Thoracic aorta (tissue), 2 donors: ENCODE measurements at places on chromosomes 7 and 10. TPM values are rescaled to one million over a fixed set of nuclear protein-coding genes. Genes with fewer than 3 reads are reported as not detected.

The TMEM120A gene
- 39.4 TPM for total RNA-seq

The VPS26A gene
- 29.5 TPM for total RNA-seq

The SEC61G gene
- total RNA-seq, result 224 TPM

The ITGB8 gene
- total RNA-seq, result 11.9 TPM

The CPSF4 gene
- total RNA-seq, result 42.3 TPM

The MRPL43 gene
- 51.9 TPM for total RNA-seq

The MBLAC1 gene
- 1.1 TPM for total RNA-seq

The DMBT1 gene
- 0.14 TPM for total RNA-seq

The OR13A1 gene
- total RNA-seq, result not detected

The HMX2 gene
- not detected for total RNA-seq

The PGAM2 gene
- total RNA-seq, result 1.8 TPM

The HOXA2 gene
- 4.6 TPM for total RNA-seq

The ST8SIA6 gene
- total RNA-seq, result 1.5 TPM

The FFAR4 gene
- total RNA-seq, result 1.3 TPM

The PCGF5 gene
- 175 TPM for total RNA-seq

The SPDYE1 gene
- total RNA-seq, result not detected

The AASS gene
- 47.2 TPM for total RNA-seq

The EGR2 gene
- 3.3 TPM for total RNA-seq

The SYT15 gene
- 7.1 TPM for total RNA-seq

The CHAT gene
- total RNA-seq, result not detected

The FBXW4 gene
- total RNA-seq, result 88.5 TPM

The JAKMIP3 gene
- 0.42 TPM for total RNA-seq

The HECW1 gene
- total RNA-seq, result 2.3 TPM

The DNAJB12 gene
- total RNA-seq, result 39.5 TPM

The CDC14C gene
- total RNA-seq, result not detected

The MKX gene
- total RNA-seq, result 8.4 TPM

The ADAM22 gene
- total RNA-seq, result 5.0 TPM

The OR2A42 gene
- not detected for total RNA-seq
